Epithelial cell of proximal tubule (primary cell): ENCODE measurements at places on chromosomes 4 and X. TPM values are rescaled to one million over a fixed set of nuclear protein-coding genes. Genes with fewer than 3 reads are reported as not detected.

MND1 gene
- 15.2 and 30.0 TPM in 2 replicates for total RNA-seq

RNF212 gene
- total RNA-seq, result 3.5 and 8.1 TPM in 2 replicates

PWWP3B gene
- 0.06 and 0.36 TPM in 2 replicates for total RNA-seq

EDNRA gene
- 3.3 and 3.9 TPM in 2 replicates for total RNA-seq

FGG gene
- 0.23 TPM in 1 of 2 replicates, not detected in the other for total RNA-seq

MAGEA2B gene
- not detected in 2 replicates for total RNA-seq

REELD1 gene
- not detected in 2 replicates for total RNA-seq

ODAPH gene
- total RNA-seq, result 0.87 TPM in 1 of 2 replicates, not detected in the other

HPGD gene
- 2.8 and 3.8 TPM in 2 replicates for total RNA-seq

CXCL9 gene
- total RNA-seq, result not detected in 2 replicates

TMPRSS11F gene
- not detected in 2 replicates for total RNA-seq

LRIT3 gene
- under 0.01 TPM in 1 of 2 replicates, not detected in the other for total RNA-seq

ARHGEF6 gene
- total RNA-seq, result 0.36 and 0.63 TPM in 2 replicates

DMRTC1B gene
- total RNA-seq, result not detected in 2 replicates

CFAP99 gene
- total RNA-seq, result not detected in 2 replicates

NR3C2 gene
- total RNA-seq, result 0.98 and 1.5 TPM in 2 replicates

QRFPR gene
- 0.51 TPM in 1 of 2 replicates, not detected in the other for total RNA-seq

NKX6-1 gene
- total RNA-seq, result not detected in 2 replicates

BMX gene
- total RNA-seq, result not detected in 2 replicates

ERVMER34-1 gene
- total RNA-seq, result 3.5 and 6.5 TPM in 2 replicates

DCAF12L1 gene
- 8.4 and 10.7 TPM in 2 replicates for total RNA-seq

STOX2 gene
- total RNA-seq, result 2.3 and 4.3 TPM in 2 replicates
